HEK293T (cell line): ENCODE measurements at places on chromosomes 3 and 15.

DNA sequence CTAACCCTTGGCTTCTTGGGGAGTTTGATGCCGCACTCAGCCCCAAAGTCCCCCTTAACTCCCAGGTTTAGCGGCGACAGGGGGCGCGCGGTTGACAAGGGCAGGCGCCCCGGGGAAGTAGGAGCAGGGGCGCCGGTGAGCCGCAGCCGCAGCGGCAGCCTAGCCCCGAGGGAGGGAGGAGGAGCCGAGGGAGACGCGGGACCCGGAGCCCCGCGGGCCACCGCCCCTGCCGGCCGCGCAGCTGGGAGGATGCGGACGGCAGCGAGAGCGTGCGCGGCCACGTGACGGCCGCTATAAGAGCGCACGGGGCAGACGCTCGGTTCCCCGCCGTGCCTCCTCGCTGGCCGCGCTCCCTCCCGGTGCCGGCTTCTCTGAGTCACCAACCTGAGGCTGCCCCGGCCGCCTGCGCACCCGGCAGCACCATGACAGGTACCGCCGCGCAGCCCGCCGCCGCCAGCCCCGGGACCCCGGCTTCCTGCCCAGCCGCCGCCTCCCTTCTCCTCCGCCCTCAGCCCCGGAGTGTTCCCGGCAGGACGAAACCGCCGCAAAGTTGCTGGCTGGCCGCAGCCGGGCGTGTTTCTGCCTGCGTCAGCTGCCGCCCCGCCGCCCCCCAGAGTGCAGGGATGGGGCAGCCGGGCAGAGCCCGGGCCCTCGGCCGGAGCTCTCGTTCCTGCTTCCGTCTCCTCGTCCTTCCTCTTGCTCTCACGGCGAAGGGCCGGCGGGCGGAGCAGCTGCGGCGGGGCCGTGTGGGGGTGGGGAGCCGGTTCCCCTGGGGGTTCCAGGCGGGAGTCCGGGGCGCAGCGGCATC lies at the start of gene GYG1:
TSS of gene GYG1 (plus strand) at position 322 of the 808 bp plus-strand sequence. CDS start at position 423, 101 bp downstream.
- peak; percentile 87 for DNase-seq

GRCh38 chr3:179133575-179133974 lies 14.6 kb upstream of the PIK3CA start:
- DNase-seq = no peak

DNA sequence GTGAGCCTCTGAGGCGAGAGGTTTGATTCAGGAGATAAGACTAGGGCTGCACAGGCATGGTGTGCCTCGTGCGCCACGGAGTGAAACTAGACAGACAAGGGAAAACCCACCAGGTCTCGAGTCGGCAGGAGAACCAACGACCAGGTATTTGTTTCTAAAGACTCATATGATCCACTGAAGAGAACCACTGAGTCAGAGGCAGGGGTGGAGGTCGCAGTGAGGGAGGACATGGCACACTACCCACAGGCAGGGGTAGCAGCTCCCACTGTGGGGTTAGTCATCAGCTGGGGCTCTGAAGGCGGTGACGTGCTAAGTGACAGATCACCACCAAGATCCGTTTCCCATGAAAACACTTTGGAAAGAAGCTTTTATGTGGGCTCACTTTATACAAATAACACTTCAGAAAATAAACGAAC lies 45.7 kb downstream of the CHSY1 start:
- no peak for DNase-seq

DNA sequence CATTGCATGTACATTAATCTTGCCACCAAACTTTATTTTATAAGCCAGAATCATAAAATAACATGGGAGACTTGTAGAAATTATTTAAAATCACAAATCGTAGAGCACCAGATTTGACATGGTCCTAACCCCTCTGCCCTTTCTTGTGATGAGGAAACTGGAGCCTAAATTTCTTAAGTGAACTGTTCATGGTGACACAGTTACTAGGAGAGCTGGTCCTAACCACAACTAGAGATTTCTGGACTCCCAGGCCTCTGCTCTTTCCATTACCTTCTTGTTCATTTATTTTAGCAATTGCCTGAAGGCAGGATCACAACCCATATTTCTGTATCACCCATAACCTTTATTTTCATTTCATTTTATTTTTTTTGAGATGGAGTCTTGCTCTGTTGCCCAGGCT lies 352.5 kb downstream of the LPP start:
- no peak for DNase-seq

GRCh38 chr3:65883613-65884012 lies 155.1 kb downstream of the MAGI1 start:
- no peak for DNase-seq
